ENCODE measurements at places on chromosomes 7 and 10. TPM values are rescaled to one million over a fixed set of nuclear protein-coding genes. Genes with fewer than 3 reads are reported as not detected.

Gene CPXM2
- not detected for total RNA-seq

Gene UCN3
- total RNA-seq = not detected

Gene TMEM139
- 0.24 TPM for total RNA-seq

Gene ASB13
- 1.9 TPM for total RNA-seq

Gene HACD1
- total RNA-seq = not detected

Gene NKX6-2
- not detected for total RNA-seq

Gene PLEKHS1
- not detected for total RNA-seq
